ENCODE measurements at places on chromosomes 12 and 14.

- no peak for DNase-seq
Observed at GRCh38 chr12:124509300-124509675, 58.1 kb downstream of the NCOR2 start.

DNA sequence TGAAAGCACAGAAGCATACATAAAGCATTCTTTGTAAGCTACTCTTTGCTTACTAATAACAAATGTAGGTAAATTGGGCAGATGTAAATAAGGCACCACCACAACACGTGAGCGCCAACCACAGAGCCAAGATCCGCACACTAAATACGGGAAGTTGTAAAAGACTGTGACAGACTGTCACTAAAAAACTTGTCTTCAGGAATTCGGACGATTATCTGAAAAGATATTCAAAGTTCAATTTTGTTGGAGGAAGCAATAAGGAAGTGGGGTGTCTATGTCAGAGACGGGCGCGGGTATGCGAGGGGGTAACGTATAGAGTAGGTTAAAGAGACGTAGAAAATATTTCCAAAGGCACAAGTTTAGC, 1.5 kb upstream of the HSP90B1 start:
- peak; percentile 41 for DNase-seq

DNA sequence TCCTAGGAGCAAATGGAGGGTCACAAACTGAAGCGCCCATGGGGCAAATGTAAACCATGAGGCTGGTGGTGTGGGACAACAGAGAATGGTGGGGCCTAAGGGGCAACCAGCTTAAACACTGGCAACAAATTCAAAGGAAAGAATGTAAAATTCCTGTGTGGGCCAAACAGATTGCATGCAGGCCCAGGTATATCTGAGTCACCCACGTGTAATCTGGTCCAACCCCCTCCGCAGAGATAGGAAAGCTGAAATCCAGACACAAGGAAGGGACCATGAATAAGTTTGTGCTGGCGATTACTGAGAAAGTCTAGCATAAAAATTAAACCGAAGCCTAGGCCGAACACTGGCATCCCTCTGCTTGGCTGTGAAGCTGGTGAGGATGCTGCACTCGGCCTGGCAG, 71.6 kb downstream of the ITPK1 start:
- no peak for DNase-seq

- DNase-seq: no peak
Observed at GRCh38 chr14:93859957-93860356, 67.2 kb upstream of the FAM181A start.

DNA sequence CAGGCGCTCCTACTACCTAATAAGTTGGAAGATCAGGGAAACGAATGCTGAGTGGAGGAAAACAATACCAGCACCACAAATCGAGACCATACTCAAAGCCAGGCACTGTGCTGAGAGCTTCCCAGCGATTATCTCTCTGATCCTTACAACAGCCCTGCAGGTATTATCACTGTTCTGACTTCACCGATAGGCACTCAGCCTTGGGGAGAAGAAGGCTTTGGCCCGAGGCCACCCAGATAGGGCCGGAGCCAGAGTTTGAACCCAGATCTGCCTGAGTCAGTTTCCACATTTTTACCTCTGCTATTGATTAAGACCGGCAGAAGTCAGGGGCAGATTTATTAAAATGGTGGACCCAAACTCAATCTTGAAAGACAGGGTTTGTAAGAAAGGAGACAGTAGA, 4.9 kb downstream of the SVOP start:
- no peak for DNase-seq

GRCh38 chr14:36580141-36580855, 2.1 kb downstream of the NKX2-8 start:
- DNase-seq: no peak

DNA sequence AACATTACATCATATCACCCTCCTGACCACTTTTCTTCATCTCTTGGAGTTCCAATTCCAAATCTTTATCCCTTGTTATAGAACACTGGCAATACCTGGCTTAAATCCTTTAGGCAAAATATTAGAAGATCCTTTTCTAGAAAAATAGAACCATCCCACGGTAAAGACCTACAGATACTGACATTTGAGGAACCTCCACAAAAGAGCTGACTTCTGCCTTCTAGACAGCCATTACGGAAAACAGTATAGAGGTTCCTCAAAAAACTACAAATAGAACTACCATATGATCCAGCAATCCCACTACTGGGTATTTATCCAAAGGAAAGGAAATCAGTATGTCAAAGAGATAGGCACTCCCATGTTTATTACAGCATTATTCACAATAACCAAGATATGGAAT, 241.7 kb upstream of the AMIGO2 start:
- DNase-seq: no peak

DNA sequence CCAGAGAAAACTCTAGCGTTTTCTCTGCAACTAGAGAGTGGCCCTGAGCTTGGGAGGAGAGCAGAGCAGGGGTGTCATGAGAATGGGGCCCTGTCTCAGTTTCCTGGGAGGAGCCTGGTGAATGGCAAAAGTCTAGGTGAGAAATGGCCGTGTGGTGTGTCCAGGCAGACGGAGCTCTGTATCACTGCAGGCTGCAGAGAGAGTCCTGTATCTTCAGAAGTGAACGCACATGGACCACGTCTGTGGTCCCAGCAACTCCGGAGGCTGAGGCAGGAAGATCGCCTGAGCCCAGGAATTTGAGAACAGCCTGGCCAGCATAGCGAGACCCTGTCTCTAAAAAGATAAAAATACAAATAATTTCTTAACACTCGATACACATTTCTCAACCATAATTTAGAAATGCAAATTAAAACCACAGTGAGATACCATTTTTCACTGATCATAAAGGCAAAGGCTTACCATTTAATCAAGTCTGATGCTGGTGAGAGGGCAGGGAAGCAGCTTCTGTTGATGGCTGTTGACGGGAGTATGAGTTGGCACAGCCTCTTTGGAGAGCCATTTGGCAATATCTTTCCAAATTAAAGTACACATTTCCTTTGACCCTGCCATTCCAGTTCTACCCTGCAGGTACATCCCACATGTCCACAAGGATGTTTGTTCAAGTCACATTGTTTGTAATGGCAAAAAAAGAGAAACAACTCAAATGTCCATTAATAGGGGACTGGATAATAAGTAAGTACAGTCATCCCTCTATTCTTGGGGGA, 51.0 kb downstream of the NFKBIA start:
- no peak for DNase-seq

DNA sequence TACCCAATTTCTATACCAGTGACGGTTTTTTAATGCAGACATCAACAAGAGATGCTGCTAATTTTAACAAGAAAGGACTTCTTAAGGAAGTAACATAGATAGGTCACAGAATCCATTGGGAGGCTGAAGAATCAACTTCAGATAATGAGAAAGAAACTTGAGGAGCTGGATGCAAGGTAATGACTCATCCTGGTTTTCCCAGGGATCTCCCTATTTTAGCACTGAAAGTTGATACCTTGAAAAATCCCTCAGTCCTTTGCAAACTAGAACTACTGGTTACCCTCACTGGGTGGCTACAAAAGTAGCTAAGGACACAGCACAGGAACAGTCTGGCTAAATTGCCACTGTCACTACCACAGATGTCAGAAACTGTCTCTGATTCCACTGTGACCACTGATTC, 561.9 kb downstream of the FLRT2 start:
- DNase-seq: no peak

GRCh38 chr12:9073076-9073475, 42.6 kb downstream of the A2M start:
- no peak for DNase-seq

- no peak for DNase-seq
Observed at GRCh38 chr14:102924632-102925588, 2.4 kb downstream of the AMN start.

DNA sequence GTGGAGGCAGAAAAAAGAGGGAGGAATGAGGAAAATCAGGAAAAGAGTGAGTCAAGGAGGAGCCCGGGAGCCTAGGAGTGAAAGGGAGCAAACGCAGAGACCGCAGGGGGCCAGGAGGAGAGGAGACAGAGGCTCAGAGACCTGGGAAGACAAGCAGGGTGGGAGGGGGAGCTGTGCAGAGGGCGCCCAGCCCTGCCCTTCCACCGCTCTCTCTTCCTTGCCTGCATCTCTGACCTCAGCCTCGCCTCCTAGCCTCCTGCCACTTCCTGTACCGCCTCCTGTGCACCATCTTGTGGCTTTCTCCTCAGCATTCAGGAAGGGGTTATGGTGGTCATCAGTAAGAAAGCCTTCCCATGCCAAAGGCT, 1.3 kb downstream of the CLSTN3 start:
- no peak for DNase-seq

DNA sequence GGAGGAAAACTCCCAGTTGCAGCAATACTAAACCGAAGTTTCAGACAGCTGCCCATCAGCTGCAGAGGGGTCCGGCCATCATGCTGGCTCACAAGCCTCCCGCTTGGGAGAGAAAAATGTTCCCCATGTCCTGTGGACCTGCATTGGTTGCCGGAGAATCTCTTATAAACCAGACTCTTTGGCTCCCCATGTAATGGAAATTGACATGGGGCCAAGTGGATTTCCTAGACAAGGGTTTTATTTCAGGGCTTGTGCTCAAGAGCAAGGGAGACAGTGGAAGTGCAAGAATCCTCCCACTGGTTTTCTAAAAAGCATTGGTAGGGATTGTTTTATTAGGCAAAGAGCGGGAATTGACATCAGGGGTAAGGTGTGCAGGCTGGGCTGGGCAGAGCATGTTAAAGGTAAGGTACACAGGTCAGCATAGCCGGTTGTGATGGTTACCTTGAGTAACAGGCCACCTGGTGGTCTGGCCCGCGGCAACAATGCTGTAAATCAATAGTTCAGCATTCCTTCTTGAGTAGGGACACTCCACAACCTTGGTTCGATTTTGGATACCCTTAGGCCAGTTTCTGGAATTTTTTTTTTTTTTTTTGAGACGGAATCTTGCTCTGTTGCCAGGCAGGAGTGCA, 135.4 kb downstream of the UNC79 start:
- no peak for DNase-seq

- no peak for DNase-seq
Observed at GRCh38 chr12:71045781-71046180, 112.0 kb downstream of the TSPAN8 start.

GRCh38 chr14:78479127-78479780, 309.1 kb downstream of the NRXN3 start:
- no peak for DNase-seq

GRCh38 chr12:63907561-63907960, 63.1 kb downstream of the SRGAP1 start:
- DNase-seq: no peak

- DNase-seq: no peak
Observed at GRCh38 chr12:57864442-57865083, 18.0 kb upstream of the CTDSP2 start.

DNA sequence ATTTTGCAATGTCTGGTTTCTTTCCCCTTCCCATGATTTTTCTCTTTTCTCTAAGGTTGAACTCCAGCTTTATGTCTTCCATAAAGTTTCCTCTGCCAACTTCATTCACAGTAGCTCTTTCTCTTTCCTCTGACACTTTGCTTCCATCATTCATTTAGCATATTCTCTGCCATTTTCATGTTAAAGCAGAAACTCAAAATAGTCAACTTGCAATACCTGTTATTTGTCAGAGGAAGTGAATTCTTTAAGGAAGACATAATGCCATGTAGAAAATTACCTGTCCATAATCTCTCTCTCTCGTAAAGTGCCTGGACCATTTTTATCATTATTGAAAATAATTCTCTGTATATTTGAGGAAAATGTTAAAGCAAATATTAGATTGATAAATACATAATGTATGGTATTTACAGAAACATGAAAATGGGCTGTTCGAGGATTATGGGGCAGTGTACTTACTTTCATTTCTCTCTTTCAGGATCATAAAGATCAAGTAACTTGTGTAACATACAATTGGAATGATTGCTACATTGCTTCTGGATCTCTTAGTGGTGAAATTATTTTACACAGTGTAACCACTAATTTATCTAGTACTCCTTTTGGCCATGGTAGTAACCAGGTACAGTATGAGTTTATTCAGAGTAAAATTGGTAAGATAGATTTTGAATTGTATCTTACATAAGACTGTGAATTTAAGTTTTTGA, 12.6 kb downstream of the NEDD1 start:
- no peak for DNase-seq

GRCh38 chr12:2364631-2365051, 311.9 kb downstream of the CACNA1C start:
- DNase-seq: no peak

DNA sequence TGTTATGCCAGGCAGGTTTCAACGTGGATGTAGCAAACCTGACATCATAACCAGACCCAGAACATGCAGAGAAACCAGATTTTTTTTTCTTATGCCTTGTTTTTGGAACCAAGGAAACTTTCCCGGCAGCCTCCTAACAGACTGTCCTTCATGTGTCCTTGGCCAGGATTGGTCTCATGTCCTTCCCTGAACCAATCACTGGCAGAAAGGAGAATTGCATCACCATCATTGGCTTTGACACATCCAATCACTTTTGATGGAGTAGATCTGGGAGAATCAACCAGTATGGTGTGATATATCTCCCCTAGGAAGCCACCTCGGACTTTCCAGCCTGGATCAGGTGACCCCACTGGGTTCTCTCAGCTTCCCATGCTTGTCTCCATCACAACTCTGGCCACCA, 25.6 kb upstream of the WSCD2 start:
- DNase-seq: no peak

DNA sequence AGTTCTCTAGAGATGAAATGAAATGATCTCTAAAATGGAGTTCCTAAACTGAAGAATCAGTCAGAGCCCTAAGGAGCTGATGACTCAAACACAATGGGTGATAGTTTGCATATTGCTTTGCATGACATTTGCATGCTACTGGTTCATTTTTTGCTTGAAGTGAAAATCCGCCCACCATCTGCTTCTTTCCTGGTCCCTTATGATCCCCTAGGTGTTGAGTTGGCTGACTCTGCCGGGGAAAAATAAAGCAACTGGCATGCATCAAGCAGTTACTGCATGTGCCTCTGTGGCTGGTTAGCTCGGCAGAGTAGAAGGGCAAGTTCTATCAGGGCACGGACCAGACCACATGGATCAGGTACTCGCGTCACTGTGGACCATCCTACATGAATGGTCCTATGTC, 151.1 kb downstream of the PPM1H start:
- DNase-seq: no peak

- no peak for DNase-seq
Observed at GRCh38 chr14:35338731-35339405, 46.7 kb downstream of the PSMA6 start.

GRCh38 chr12:25424211-25424731, 128.8 kb downstream of the LMNTD1 start:
- no peak for DNase-seq
